Right lobe of liver (tissue), 6 donors: ENCODE measurements at places on chromosomes 11 and 22.
A peak's percentile ranks its signal among the peaks of the same experiment; 100 is the strongest.

DNA sequence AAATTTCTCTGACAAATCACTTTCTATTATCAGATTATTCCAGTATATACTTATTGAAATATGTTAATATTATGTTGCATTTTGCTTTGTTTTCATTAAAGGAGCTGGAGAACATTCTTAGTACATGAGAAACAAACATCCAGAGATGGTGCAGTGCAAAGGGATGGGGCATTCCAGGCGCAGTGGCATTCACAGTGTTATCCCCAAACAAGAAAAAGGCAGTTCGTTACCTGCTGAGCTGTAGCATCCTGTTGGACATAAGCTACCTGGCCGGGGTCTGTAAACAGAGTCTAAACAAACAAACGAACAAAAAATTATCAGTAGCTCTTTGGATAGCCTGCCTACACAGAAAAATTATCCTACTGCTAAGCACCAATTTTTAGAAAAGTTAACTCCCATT is 47.4 kb downstream of the PRDM10 start:
- no peak for DNase-seq

GRCh38 chr22:37631448-37632173 is 7.9 kb upstream of the SH3BP1 start:
- DNase-seq: peak; percentile 55

DNA sequence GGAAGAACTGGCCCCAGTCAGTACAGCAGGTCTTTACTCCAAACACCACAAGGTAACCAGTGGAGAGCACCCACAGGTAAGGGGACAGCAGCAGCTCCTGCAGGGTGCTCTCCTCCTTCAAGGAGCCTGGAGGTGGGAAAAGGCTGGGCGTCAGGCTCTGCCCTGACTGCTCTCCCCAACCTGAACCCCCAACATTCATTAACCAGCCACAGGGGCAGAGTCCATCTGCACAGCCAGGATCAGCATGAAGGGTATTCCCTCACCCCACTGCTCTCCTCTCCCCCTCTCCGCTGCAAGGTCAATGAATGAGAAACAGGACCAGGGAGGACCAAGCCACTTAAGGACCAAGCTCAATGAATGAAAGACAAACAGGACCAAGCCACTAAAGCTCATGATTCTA is 3.7 kb downstream of the SLC37A4 start:
- DNase-seq: peak; percentile 67

GRCh38 chr11:77658213-77659013 is 20.8 kb upstream of the CLNS1A start:
- no peak for DNase-seq

DNA sequence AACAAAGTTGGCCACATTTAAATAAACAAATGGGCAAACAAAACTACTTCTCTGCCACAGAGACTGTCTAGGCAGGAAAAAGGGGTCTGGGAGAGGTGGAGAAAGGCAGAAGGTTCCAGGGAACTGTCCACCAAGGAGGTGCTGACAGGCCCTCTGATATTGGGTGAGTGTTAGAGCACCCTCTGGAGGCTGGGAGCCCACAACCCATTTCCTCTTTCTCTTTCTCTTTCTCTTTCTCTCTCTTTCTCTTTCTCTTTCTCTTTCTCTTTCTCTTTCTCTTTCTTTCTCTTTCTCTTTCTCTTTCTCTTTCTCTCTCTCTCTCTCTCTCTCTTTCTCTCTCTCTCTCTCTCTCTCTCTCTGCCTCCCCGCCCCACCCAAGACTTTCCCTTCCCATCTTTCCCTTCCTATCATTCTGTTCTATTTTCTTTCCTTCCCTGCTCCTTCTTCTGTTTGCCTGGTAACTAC is 912.8 kb downstream of the DLG2 start:
- DNase-seq: peak; percentile 41

- DNase-seq: no peak
These were observed 53.7 kb downstream of the PARVA start for GRCh38 chr11:12430954-12431595.

GRCh38 chr22:22820626-22821025 is 67.0 kb upstream of the IGLL5 start:
- DNase-seq: no peak

- DNase-seq: no peak
These were observed 704 bp upstream of the CFL1 start for GRCh38 chr11:65858681-65859087.

- no peak for DNase-seq
These were observed 20.0 kb downstream of the FIBIN start for GRCh38 chr11:27013781-27014361.

- DNase-seq: peak; percentile 60
These were observed 719 bp downstream of the TALDO1 start for GRCh38 chr11:748007-748359.

- no peak for DNase-seq
These were observed 13.6 kb upstream of the CD3E start for GRCh38 chr11:118290923-118291322.

- DNase-seq: no peak
These were observed 566.7 kb upstream of the CCDC90B start for GRCh38 chr11:83852775-83853442.

DNA sequence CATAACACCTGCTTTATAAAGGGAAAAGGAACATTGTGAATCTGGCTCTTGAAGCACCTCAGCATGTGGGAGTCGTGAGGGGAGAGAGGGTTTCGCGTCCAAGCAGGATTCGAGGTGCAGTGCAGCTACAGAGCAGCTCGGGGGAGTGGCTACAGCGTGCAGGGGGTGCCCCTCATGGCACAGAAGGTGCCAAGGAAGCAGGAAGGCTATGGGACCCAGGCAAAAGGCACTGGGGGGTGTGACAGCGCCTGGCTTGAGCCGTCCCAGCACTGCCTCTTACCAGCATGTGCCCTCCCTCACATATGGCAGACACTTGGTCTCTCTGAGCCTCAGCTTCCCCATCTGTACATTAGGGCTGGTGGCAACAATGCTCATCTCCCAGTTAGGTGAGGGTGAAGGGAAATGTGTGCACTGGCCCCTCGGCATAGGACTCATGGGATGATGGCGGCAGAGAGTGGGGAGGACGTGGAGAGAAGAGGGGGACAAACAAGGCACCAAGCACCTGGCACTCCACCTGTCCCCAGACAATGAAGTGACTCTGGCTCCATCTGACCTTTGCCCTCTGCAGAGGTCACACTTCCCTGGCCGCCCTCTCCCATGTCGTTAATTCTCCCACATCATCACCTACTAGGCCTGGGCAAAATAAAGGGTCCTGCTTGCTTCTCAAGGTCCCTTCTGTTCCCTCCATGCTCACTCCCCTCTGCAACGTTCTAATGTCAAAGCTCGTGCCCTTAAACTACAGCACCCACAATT is 10.4 kb downstream of the TNKS1BP1 start:
- DNase-seq: peak; percentile 41

- DNase-seq: no peak
These were observed 32.4 kb downstream of the PIK3IP1 start for GRCh38 chr22:31259798-31260473.

DNA sequence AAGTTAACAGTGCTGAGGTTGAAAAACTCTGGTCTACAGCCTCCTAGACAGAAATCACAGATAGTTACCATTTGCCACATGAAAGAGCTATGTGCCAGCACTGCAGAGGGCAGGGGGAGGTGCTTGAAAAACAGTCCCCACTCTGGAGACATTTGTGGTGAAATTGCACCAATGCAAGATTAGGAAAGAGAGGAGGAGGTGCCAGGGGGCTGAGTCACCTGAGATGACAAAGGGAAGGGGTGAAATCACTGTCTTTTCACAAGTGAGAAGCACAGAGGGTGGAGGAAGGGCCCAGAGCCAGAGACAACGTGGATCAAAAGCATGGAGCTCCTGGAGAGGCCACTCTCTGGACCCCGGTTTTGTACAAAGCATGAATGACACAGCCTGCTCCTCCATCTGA is 196.3 kb downstream of the BUD13 start:
- no peak for DNase-seq

GRCh38 chr22:32791485-32791884 is 10.0 kb upstream of the TIMP3 start:
- no peak for DNase-seq

GRCh38 chr11:3155691-3156258 is 9.3 kb downstream of the OSBPL5 start:
- peak; percentile 12 for DNase-seq

- no peak for DNase-seq
These were observed 602.6 kb upstream of the API5 start for GRCh38 chr11:42709216-42709615.

DNA sequence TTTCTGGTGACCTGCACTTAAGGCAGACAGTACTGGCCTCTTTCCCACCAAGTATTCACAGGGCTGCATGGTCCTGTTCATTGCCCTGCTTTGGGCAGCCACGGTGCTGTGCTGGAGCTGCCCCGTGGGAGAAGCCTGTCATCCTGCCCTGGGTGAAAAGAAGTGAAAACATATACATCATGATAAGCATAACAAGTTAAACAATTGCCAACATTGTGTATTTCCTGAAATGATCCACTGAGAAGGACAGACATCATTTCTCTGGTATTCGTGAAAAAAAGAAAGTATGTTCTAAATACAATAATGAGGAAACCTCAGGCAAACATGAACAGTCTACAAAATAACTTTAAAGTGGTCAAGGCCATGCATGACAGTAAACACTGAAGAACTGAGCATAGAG is 393.1 kb downstream of the TMEM135 start:
- no peak for DNase-seq

GRCh38 chr11:33387581-33387980 is 130.4 kb downstream of the HIPK3 start:
- no peak for DNase-seq

DNA sequence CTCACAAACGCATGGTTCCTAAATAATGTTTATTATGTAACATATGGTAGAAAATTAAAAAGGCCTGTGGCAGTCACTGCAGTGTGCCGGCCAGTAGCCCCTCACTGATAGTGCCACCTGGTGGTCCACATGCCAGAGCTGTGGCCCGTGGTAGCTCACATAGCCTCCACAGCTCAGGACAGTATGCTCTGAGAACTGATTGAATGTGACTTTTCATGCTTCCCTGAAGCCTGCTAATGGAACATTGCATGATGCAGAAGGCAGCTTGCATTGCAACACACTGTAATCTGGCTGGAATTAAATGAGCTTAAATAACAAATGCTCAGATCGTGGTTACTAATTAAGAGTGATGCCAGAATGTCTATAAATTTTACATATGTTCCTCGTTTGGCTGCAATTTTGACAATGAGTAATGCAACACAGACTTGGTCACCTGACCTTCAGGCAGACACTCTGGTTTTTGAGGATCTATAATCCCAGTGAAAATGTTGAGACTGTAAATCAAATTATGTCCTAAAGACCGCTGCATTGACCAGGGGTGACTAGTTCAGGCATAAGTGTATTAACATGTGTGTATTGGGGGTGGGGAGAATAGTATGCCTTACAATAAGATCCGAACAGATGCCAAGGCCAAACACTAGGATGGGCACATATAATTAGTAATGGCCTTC is 566.4 kb downstream of the METTL15 start:
- no peak for DNase-seq

DNA sequence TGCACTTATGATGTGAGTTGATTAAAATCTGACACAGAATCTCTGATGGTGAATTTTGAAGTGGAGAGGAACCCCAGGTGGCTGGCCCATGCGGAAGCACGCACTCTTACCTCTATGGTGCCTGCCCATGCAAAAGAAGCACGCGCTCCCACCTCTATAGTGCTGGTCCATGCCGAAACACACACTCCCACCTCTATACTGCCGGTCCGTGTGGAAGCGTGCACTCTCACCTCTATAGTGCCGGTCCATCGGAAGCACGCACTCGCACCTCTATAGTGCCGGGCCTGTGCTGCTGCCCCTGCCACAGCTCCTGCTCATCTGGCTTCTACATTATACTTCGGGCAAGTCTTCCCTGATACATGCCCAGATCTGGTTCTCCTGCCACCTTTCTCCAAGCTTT is 36.8 kb upstream of the SLC25A1 start:
- no peak for DNase-seq

- DNase-seq: no peak
These were observed 4.4 kb downstream of the HPS4 start for GRCh38 chr22:26479043-26479791.

DNA sequence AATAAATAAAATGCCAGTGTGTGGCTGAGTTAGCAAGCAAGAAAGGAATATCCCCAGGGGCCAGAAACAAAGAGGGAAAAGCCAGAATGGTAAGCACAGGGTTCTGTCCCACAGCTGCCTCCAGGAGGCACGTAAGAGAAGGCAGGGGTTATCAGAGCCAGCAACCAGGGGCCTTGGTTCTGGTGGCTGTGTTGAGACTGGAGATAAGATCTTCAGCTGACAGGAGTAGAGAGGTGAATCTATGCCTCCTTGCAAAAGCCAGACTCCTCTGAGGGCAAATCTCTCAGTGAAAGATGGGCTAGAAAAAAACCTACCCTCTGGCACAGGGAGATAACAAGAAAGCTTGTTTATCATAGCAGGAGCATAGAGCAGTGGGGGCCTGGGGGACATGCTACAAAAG is 29.8 kb upstream of the NFAM1 start:
- no peak for DNase-seq

- DNase-seq: no peak
These were observed 203.7 kb upstream of the SORL1-AS1 start for GRCh38 chr11:121656328-121657090.

DNA sequence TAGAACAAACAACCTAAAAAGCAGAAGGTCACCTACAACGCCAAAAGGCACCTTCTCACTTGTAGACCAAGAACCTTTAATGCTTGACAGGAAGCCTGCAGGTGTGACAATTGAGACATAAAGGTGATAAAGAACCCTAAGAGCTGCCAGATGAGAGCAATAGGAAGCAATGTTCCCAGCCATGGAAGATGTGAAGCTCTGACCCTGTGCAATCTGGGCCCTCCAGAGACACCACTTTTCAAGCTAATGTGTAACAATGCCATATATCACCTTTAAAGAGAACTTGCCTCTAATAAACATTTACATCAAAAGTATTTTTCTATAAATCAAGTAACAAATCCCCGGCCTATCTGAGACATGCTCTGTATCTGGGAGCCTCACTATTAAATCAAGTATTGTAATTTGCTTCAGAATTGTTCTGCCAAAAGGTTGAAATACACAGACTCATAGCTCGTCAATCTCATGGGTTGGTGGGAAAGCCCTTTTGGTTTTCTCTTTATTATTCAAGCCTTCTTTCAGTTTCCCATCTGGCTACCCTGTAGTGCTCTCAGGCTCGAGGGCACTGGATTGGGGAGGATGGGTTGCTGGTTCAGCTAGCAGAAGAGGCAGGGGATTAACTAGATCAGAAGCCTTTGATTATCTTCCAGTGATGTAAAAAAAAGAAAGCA is 368.9 kb downstream of the BUD13 start:
- DNase-seq: no peak
